ENCODE measurements at places on chromosomes 3 and 15.

GRCh38 chr3:50213373-50213772 lies 8.3 kb downstream of the SLC38A3 start:
- DNase-seq: no peak

GRCh38 chr3:69214241-69214640 lies 91.8 kb upstream of the LMOD3 start:
- DNase-seq: no peak

- no peak for DNase-seq
These were observed 74.6 kb downstream of the ZBTB20 start for GRCh38 chr3:115072265-115073021.

GRCh38 chr3:146650691-146651442 lies 45.7 kb upstream of the PLSCR5 start:
- no peak for DNase-seq

DNA sequence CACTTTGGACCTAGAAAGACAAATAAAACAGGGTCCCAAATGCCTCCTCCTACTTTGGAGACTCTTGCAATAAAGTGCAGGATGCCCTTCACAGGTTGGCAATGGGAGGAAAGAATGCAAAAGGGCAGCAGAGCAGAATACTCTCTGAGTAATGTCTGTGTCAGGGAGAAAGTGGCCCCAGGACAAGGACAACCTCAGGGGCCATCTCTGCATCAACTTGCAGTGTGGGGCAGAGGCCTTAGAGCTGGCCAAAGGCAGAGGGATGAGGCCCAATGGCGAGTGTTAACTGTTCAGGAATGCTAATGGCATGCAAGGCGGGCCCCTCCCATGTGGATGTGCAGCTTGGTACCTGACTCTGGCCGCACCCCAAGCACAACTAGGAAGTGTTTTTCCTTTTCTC lies 8.4 kb downstream of the UPK1B start:
- no peak for DNase-seq

DNA sequence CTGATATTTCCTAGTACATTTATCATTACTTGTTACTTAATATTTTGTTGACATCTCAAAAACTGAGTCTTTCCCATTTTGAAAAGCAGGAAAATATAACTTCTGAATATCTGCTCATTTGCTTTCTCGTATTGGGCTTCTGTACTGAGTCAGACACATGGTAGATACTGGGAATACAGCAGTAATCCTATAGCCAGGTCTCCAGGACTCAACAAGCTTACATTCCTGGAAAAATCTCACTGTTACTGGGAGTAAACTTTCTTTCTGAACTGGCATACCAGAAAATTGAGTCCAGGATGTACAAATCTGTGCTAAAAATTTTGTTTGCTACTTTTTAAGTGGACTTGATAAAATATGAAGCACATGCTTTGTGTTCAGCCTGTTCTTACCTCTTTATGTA lies 240.4 kb downstream of the RBMS3 start:
- no peak for DNase-seq
